HFFc6 (cell line): ENCODE measurements at places on chromosomes 5 and 9. TPM values are rescaled to one million over a fixed set of nuclear protein-coding genes. Genes with fewer than 3 reads are reported as not detected.

RNF224 gene
- 0.11 TPM in 1 of 3 replicates, not detected in the others for total RNA-seq

MYMK gene
- total RNA-seq, result not detected in 3 replicates

PAPPA gene
- 8.2 to 12.5 TPM (median 12.1 TPM) in 3 replicates for total RNA-seq

DNA sequence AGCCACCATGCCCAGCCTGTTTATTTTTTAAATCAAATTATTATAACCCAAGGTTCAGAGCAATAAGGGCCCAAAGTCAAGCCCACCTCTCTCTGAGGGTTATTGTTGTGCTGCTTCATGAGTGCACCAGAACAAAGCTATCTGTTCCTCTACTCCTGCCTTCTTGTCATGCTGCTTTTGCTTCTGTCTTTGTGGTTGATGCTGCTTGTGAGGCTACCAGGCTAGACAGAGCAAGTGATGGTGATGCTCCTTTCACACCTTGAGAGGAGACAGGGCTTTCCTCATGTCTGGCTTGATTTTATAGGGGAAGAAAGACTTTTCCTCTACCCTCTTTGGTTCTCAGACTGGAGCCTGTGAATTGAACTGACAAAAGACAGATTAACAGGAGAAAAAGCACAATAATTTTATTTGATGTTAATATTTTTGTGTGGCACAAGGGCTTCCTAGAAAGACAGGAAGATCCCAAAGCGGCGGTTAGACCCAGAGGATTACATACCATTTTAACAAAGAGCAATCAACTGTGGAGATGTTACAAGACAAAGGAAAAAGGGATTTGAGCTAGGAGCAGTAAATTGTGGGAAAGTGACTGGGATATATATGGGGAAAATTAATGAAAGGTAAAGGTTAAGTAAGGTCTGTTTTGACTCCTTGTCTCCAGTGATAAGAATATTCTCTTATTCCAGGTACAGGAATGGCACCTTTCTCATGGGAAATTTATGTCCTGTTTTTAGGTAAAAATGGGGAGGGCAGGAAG is 4.4 kb upstream of the CD180 start:
- peaks cover 17% of the 10 kb centered on the region for H3K4me1 ChIP-seq
- H3K27me3 ChIP-seq, result peaks cover 16% of the 10 kb centered on the region
- no peaks in the 10 kb centered on the region for H3K36me3 ChIP-seq
- no peak overlapping the region for H3K4me3 ChIP-seq

GRCh38 chr9:126146254-126147145 is 180.1 kb upstream of the MVB12B start:
- no peaks in the 10 kb centered on the region for H3K36me3 ChIP-seq
- H3K4me3 ChIP-seq, result no peak overlapping the region
- no peak overlapping the region for H3K27ac ChIP-seq
- no peak for DNase-seq
- H3K27me3 ChIP-seq, result peaks cover 29% of the 10 kb centered on the region
- H3K4me1 ChIP-seq, result no peaks in the 10 kb centered on the region

DNA sequence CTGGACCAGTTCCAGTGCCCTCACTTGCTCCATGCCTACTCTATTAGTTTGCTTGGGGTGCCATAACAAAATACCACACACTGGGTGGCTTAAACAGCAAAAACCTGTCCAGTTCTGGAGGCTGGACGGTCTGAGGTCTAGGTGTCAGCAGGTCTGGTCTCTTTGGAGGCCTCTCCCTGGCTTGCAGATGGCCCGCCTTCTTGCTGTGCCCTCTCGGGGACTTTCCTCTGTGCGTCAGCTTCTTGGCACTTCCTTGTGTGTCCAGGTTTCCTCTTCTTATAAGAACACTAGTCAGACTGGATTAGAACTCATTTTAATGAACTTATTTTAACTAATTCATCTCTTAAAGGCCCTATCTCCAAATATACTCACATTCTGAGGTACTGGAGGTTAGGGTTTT is 97.2 kb downstream of the CARTPT start:
- no peaks in the 10 kb centered on the region for H3K4me1 ChIP-seq
- peaks cover 26% of the 10 kb centered on the region; the same call in 1 of the 2 replicates for H3K27me3 ChIP-seq
- DNase-seq, result no peak
- no peak overlapping the region for H3K4me3 ChIP-seq
- H3K27ac ChIP-seq, result no peak overlapping the region

DNA sequence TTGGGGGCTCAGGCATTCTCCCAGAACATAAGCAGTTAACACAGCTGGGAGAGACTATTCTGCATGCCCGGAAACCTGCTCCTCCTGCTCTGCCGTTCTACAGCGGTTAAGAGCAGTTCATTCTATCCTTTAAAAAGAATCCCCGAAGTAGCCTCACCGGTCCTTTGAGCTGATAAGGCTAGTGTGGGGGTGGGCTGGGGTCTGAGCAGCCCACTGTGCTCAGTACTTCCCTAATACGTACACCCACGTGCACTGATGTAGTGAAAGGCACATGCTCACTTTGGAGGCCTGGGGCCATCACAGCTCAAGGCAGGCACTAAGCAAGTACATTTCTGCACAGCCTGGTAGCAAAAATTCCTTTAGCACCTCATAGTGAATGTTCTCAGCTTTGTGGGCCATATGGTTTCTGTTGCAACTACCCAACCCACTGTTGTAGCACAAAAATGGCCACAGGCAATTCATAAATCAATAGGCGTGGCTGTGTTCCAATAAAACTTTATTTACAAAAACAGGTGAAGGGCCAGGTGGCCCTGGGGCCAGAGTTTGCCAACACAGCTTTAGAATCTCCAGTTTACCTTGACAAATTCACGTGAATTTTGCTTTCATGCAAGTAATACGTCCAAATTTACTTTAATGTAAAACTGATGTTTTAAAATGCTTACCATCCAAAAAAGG is 136.4 kb downstream of the ZNF354C start:
- no peaks in the 10 kb centered on the region; the same call in none of the 2 replicates for H3K27me3 ChIP-seq
- no peak overlapping the region for H3K27ac ChIP-seq
- no peaks in the 10 kb centered on the region for H3K4me1 ChIP-seq

DNA sequence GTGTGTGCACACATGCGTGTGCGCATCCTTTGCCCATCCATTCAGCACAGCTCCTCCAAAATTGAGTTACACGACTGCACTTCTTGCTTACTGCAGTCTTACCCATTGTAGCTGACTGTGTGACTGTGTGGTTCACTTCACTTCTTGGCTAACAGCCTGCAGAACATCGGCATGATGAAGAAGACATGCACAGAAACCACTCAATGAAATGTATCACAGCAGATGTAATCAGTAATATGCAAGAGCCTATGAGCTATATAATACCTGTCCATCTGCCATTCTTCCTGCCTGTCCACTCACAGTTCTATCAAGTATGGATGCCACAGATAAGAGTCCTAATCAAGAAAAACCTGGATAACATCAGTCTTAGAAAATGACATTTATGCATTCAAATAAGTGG is 83.9 kb downstream of the TRPM3 start:
- no peaks in the 10 kb centered on the region for H3K36me3 ChIP-seq
- no peaks in the 10 kb centered on the region for H3K4me1 ChIP-seq
- H3K4me3 ChIP-seq, result no peak overlapping the region
- peaks cover 8% of the 10 kb centered on the region; the same call in 1 of the 2 replicates for H3K27me3 ChIP-seq

- H3K27ac ChIP-seq, result peak overlapping the region; percentile 48; the same call in 1 of the 2 replicates
- DNase-seq, result no peak
- H3K4me3 ChIP-seq, result no peak overlapping the region; the same call in 1 of the 2 replicates
- H3K27me3 ChIP-seq, result no peaks in the 10 kb centered on the region
- peaks cover 55% of the 10 kb centered on the region for H3K4me1 ChIP-seq
- no peaks in the 10 kb centered on the region; the same call in 1 of the 2 replicates for H3K36me3 ChIP-seq
These were observed 334.9 kb upstream of the DAB2 start for GRCh38 chr5:39759701-39760100.

- DNase-seq, result peak; percentile 15
- H3K36me3 ChIP-seq, result no peaks in the 10 kb centered on the region
- no peak overlapping the region for H3K4me3 ChIP-seq
- peaks cover 2% of the 10 kb centered on the region; the same call in 1 of the 2 replicates for H3K27me3 ChIP-seq
- H3K4me1 ChIP-seq, result peaks cover 7% of the 10 kb centered on the region; the same call in 1 of the 2 replicates
- H3K27ac ChIP-seq, result no peak overlapping the region
These were observed 125.9 kb downstream of the APBA1 start for GRCh38 chr9:69546265-69546664.

DNA sequence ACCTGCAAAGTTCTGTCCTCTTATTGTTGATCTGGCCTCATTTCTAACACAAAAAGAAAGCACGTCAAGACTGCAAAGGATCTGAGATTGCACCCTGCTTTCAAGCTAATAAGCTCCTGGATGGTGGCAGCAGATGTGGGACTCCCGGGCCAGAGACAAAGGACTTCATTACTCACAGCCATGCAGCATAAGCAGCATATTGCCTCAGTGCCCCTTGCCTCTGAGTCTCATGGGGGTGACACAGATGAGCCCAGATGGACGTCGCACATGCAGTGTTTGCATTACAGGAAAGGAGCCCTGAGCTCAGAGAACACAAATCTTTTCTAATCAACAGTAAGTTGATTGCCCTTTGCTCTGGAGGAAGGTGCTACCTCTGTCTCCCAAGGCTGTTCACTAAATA is 105.0 kb downstream of the SLC28A3 start:
- H3K4me3 ChIP-seq, result no peak overlapping the region
- peaks cover 2% of the 10 kb centered on the region for H3K27me3 ChIP-seq
- peaks cover 5% of the 10 kb centered on the region for H3K4me1 ChIP-seq
- no peak for DNase-seq
- H3K27ac ChIP-seq, result no peak overlapping the region
- peaks cover 5% of the 10 kb centered on the region; the same call in 1 of the 2 replicates for H3K36me3 ChIP-seq

DNA sequence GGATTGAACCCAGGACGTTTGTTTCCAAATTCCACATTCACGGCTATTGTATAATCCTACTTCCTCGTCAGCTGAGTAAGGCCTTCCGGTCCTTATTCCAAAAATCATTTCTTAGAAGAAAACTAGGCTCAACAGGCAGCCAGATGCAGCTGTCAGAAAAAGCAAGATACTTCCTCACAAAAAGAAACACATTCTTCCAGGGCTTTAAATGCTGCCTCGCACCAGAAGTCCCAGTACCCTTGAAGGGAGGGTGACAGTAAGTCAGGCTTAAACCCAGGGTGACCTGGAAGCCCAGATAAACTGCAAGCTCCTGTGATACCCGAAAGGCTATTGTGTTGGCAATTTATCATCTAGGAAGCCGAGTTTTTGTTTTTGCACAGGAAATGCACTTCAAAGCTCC is 414.0 kb downstream of the NFIB start:
- H3K36me3 ChIP-seq, result no peaks in the 10 kb centered on the region
- H3K4me3 ChIP-seq, result no peak overlapping the region
- no peaks in the 10 kb centered on the region for H3K4me1 ChIP-seq
- DNase-seq, result no peak
- no peak overlapping the region for H3K27ac ChIP-seq
- H3K27me3 ChIP-seq, result no peaks in the 10 kb centered on the region

DNA sequence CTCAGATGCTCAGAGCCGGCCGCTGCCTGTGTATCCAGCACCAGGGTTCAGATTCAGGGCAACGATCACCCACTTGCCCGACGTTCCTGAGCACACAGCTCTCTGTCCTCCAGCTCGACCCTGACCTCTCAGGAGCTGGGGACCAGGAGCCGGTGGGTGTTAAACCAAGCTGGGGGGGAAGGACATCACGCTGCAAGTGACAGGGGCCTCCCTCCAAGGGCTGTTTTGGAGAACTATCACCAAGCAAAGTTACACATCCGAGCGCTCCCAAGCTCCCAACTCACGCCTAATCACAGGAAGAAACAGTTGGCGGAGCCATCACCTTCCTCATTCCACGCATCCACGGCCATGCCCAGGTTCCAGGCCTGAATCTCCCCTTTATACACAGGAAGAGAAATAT is 51.5 kb upstream of the ZNF354A start:
- peaks cover 17% of the 10 kb centered on the region for H3K27me3 ChIP-seq
- no peak overlapping the region for H3K4me3 ChIP-seq
- no peak for DNase-seq
- H3K4me1 ChIP-seq, result peaks cover 14% of the 10 kb centered on the region
- peaks cover 4% of the 10 kb centered on the region; the same call in 1 of the 2 replicates for H3K36me3 ChIP-seq
- H3K27ac ChIP-seq, result no peak overlapping the region

DNA sequence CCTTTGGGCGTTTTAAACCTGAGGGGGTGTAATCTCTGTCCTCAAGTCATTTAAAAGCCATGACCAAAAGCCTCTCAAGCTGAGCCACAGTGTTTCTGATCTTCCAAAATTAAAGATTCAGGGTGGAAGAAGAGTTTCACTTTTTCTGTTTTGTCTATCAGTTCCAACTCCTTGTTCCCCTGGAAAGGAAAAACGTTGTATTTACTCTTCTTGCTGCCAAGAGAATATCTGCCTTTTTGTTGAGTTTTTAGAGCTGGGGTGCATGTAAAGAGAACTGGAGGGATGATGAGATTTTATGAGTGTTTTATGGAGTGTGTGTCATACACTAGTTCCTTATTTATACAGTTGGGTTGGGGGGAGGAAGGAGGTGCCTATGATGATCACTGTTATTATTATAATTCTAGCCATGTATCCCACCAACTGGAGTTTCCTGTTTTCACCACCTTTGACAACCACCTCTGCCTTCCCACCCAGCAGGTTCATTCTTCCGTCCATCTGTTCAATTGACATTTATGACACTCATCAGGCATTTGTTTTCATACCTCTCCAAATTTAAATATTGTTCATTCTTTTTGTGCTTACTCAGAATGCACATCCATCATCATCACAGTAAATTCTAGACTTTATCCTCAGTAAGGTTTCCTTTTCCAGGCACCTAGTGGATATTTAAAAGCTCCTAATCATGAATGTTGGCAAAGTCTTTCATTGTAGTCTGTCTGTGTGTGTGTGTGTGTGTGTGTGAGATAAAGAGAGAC is 97.9 kb upstream of the MPDZ start:
- no peaks in the 10 kb centered on the region for H3K4me1 ChIP-seq
- H3K27me3 ChIP-seq, result peaks cover 10% of the 10 kb centered on the region; the same call in 1 of the 2 replicates
- DNase-seq, result no peak
- no peak overlapping the region for H3K4me3 ChIP-seq
- no peaks in the 10 kb centered on the region for H3K36me3 ChIP-seq
